ENCODE measurements at places on chromosomes 3 and 15.

DNA sequence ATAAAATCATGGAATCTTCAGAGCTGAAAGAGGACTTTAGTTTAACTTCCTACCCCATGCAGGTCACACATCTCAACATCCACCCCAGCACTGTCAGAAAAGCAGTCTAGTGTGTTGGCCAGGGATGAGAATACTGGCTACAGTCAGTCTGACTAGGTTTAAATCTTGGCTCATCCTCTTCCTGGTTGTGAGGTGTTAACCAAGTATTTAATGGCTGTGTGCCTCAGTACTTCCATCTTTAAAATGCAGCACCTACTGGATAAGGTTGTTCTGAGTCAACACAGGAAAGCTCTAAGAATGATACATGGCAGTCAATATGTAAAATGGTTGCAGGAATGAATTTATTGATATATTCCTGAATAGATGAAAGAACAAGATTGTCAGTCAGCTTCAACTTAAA lies 3.1 kb downstream of the CFAP44 start:
- DNase-seq = no peak

DNA sequence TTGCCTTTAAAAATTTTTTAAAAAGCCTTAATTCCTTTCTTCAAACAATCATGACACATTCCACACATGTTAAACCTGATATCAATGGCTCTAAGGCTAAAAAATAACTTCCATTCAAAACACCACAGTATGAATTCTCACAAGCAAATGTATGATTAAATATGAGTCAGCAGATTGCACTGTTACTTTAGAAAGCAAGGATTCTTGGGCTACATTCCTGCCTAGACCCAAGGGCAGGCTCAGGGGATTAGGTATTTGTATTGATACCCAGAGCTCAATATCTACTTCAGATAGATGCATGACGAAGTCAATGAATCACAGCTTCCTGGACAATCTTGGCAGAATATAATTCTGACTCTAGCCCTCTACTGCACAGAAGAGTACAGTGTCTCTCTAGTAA lies 65.7 kb downstream of the RARB start:
- no peak for DNase-seq

- no peak for DNase-seq
Measured at GRCh38 chr15:50318697-50319096, 36.3 kb downstream of the GABPB1 start.

- DNase-seq = no peak
Measured at GRCh38 chr3:194824100-194824499, 138.4 kb downstream of the FAM43A start.

GRCh38 chr3:22244761-22245521 lies 493.9 kb upstream of the ZNF385D start:
- no peak for DNase-seq

GRCh38 chr3:78430741-78431140 lies 1337.1 kb downstream of the ROBO1 start:
- DNase-seq = no peak

DNA sequence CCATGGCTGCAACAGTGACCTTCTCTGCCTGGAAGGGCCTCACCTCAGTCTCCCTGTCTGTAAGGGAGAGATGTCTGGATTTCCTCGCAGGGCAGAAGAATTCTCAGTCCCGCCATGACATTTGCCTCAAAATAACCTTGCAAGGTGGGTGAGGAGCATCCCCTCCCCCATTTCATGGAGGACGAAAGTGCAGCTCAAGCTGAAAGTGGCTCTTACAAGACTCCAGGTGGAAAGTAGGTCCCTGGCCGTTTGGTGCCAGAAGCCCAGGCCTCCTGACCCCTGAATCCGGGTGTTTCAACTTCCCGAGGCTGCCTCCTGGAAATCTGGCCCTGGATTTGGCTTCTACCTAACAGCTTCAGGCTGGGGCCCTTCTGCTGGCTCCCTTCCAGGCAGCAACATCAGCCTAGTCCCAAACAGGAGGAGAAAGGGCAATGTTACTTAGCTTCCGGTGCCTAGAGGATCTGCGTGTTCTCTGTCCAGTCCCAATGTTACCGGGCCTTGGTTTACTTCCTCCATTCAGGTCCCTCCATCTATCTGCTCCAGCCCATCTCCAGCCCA lies 769 bp upstream of the CSPG4 start:
- DNase-seq = no peak

- DNase-seq = peak; percentile 95
Measured at GRCh38 chr3:127524296-127524896, 66.1 kb downstream of the TPRA1 start.
